ENCODE measurements at places on chromosomes 5 and 9.

DNA sequence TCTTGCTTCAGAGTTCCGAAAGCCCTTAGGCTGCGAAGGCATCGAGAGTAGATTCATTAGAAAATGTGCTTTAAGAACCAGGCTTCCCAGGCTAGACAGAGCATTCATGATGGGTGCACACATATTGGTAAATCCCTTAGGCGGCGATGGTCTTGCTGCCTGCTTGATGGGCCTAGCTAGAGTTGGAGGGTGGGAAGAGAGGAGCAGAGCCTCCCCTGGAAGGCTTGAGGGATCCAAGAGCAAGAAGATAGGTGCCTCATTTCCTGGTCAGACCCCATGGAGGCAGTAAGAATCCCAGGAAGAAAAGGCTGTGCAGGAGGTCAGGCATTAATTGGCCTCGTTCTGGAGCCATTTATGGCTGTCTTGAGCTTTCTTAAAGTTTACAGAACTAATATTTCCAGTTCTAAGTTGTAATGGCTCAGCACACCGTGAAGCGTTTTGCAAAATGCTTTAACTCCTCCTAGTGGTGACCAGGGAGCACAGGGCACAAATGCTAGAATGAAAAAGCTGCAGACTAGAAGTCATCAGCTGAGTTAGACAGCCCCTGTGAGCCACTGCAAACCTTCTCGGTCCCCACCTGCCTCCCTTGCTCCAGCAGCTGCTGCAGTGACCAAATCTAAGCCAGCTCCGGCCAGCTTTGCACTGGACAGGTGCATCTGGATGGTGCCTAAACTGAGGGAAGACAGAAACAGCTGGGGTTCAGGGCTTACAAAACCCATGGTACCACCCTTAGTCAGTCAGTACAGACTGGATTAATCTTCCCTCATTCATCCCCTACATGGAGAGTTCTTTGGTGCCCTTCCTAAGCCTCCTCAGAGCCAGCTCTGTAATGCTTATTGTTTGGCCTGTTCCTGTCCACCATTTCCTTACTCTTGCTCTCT, 14.7 kb downstream of the SLC45A2 start:
- no peak for DNase-seq

GRCh38 chr5:111584651-111585050, 72.3 kb upstream of the STARD4 start:
- DNase-seq = no peak

DNA sequence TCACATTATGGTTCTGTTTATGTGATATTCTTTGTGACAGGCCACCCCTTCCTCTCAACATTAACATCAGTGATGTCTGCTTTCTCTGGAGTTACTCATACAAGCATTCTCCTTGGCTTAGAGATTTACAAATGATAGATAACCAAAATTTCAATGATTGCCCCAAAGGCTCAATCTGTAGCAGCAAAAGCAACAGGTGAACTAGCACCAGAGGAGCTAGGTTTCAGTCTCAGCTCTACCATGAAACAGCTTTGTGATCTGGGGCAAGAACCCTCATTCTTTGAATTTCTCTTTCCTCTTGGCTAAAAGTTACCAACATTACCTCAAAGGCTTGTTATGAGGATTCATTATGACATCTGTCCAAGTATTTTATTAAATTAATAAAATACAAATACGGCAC, 120.5 kb downstream of the PPP2R2B start:
- no peak for DNase-seq

DNA sequence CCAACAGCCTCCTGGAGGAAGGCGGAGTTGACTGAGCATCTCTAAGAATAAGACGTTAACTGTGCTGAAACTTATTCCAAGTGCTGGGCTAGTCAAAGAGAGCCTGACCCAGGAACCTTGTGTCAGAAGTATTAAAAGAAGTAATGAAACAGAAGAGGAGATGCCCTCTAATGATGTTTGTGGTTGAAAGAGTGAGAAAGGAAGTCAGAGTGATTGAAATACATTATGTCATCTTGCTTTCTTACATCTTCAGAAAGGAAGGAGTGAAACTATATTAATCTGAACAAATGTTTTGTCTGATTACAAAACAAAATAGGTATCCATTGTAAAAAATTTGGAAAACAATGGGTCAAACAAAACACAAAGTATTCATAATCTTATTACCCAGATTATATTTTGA, 460.7 kb downstream of the NTRK2 start:
- DNase-seq = no peak

GRCh38 chr5:98341038-98342032, 432.1 kb upstream of the RGMB start:
- DNase-seq = no peak

- no peak for DNase-seq
Observed at GRCh38 chr9:28598408-28598807, 1025.1 kb upstream of the C9orf72 start.

DNA sequence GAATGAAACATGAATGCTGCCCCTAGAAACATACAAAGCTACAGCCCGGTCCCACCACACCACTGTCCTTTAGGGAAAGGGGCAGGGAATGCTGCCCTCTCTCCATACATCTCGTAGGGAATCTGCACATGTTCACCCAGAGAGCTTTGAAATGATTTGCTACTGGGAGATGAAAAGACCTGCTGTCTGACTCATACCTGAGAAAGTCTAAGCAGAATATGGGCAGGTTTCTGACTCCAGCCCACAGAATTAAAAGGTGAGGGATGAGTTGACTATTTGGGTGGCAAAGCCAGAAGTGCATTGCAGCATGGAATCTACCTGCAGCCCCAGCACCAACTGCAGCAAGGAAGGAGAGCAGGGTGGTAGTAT, 297.9 kb downstream of the TLE1 start:
- no peak for DNase-seq

- DNase-seq = no peak
Observed at GRCh38 chr5:14399054-14399692, 182.4 kb upstream of the OTULINL start.

- DNase-seq = no peak
Observed at GRCh38 chr9:36987891-36988290, 46.2 kb downstream of the PAX5 start.

GRCh38 chr9:125190361-125190801, 778 bp upstream of the PPP6C start:
- DNase-seq = no peak

- DNase-seq = no peak
Observed at GRCh38 chr5:5139777-5140478, at the start of gene ADAMTS16. ADAMTS16 (plus strand) TSS chr5:5140330; CDS start chr5:5140468, 138 bp downstream.

- no peak for DNase-seq
Observed at GRCh38 chr9:91536211-91536691, 112.6 kb upstream of the NFIL3 start.

- no peak for DNase-seq
Observed at GRCh38 chr5:32538031-32538547, 47.3 kb upstream of the SUB1 start.

GRCh38 chr5:2019716-2020115, 137.0 kb upstream of the IRX4 start:
- no peak for DNase-seq

- DNase-seq = no peak
Observed at GRCh38 chr9:93908591-93909241, 46.4 kb downstream of the BARX1 start.

DNA sequence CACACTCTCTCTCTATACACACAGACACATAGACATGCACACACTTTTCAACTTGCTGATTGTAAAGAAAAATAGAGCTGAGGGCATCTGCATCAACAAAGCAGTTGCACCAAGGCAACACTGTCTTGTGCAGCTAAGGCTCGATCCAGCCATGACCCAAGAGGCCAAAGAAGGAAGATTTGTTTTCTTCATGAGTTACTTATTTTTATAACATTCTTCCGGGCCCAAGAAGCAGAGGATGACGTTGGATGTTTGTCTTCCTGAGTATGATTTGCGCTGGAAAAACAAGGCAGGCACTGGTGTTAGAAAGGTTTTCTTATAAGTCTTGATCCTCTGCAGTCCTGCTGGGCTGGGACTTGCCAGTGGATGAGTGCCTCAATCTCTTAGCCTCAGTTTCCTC, 344.1 kb downstream of the ADAMTS6 start:
- no peak for DNase-seq

DNA sequence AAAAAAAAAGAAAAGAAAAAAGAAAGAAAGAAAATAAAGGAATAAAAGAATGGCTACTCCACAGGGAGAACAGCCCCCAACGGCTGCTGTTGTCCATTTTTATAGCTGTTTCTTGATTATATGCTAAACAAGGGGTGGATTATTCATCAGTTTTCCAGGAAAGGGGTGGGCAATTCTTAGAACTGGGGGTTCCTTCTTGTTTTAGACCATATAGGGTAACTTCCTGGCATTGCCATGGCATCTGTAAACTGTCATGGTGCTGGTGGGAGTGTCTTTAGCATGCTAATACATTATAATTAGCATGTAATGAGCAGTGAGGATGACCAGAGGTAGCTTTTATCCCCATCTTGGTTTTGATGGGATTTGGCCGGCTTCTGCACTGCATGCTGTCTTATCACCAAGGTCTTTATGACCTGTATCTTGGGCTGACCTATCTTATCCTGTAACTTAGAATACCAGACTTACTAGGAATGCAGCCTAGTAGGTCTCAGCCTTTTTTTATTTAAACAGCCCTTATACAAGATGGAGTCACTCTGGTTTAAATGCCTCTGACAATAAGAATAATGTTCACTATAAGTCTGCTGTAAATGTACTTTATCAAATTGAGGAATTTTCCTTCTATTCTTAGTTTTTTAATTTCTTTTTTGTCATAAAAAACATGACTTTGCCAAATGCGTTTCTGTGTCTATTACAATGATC, 28.6 kb downstream of the TRIM7 start:
- no peak for DNase-seq

GRCh38 chr9:24459953-24460352, 85.7 kb downstream of the IZUMO3 start:
- no peak for DNase-seq

DNA sequence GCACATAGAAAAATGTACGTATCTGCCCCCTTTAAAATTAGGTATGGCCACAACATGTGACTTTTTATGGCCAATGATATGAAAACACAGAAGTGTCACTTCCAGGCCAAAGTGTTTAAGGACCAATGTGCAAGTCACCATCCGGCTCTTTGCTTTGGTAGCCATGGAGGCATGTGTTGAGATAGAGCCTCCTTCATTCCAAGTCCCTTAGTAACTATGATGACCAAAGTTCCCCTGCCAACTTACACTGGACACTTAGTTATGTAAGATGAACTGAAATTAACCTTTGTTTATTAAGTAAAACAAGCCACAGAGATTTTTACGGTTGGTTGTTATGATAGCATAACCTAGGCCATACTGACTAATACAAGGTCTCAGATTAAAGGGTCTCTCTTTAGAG, 51.0 kb downstream of the FBN2 start:
- no peak for DNase-seq

DNA sequence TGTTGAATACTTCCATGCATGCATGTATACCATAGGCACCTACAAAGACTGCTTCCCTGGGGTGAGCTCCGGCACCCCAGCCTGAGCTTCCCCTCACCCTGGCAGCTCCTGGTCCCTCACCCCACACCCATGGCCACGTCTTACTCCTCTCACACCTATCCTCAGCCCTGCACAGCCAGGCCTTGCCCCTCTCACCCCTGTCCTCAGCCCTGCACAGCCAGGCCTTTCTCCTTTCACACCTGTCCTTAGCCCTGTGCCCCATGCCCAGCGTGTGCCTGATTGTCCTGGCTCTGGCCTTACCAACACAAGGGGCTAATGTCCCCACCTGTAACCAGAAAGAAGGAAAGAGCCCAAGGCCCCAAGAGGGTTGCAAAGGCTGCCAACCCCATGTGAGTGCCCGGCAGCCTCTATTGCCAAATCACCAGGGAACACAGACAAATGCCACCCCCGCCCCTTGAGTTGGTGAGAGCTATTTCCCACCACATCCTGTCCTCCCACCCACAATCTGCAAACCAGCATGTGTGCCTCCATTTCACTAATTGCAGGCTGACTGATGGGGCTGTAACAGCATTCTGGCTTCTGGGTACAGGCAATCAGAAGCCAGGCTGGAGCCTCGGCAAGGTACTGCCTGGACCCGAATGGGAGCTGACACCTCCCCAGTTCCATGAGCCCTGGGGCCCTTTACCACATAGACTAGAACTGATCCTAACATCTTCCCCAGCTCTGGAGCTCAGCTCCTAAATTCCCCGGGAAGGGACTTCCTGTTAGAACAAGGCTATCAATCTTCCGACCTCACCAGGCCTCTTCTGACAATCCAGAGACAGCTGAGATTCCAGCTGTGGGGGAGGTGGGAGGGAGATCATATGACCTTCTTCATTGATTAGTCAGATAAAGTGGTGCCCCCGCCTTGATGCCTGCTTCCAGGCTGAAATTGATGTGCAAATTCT, 78.2 kb downstream of the FAM114A2 start:
- peak; percentile 9 for DNase-seq

DNA sequence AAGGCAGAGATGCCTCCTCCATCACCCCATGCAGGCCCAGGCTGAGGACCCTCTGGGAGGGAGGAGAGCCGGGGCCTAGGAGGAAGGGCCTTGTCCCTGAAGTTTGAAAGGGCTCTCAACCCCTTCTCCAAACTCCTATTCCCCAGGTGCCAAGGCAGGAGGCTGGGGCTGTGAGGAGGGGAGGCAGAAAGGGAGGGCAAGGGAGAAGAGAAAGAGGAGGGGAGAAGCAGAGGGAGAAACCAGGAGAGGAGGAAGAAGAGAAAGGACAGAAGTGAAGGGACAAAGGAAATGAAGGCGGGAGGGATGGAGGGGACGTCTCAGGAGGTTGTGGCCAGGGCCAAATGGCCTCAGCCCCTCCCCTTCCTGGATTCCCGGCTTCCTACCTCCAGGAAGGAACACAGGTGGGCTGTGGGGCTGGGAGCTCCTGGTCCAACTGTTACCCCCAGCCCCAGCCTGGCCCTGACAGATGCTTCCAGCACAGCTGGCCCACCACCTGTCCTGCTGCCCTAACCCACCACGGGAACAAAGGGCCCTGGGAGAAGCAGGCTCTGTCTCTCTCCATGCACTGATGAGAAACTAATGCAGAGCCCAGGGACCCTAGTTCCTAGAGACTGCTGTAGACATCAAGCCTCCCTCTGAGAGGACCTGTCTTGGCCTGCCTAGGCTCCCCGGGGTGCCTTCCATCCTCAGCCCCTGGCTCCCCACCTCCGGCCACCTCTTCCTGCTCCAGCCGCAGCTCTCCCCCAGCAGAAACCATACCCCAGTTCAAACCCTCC, 3.5 kb downstream of the DBN1 start:
- DNase-seq = no peak

DNA sequence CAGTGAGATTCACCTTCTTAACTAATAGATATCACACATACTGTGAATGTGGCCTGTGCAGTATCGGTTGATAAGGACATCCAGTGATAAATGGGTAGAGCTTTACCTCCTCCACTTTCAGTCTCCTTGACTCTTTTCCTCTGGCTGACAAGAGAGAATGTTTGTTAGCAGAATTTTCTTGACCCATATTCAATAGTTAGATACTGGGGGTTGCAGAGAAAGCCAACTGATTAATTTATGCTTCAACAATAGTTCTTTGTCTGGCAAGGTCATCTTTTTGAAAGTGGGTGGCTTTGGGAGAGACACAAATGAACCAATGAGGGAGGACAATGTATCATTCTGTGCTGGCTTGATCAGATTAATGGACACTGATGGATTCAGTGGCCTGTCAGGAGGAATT, 30.3 kb downstream of the TTC23L start:
- DNase-seq = no peak

GRCh38 chr9:133113163-133113948, 7.7 kb downstream of the RALGDS start:
- DNase-seq = no peak

GRCh38 chr5:174618589-174618988, 105.8 kb upstream of the MSX2 start:
- DNase-seq = no peak

Data from stimulated activated CD8-positive, alpha-beta memory T cell treated with anti-CD3 and anti-CD28 coated beads, Interleukin-15, amount 100 ng/mL, for 1 hour (primary cell).